ENCODE measurements at places on chromosomes 1 and 21.

- DNase-seq = no peak
Measured at GRCh38 chr1:49824261-49824660, 199.5 kb downstream of the AGBL4 start.

DNA sequence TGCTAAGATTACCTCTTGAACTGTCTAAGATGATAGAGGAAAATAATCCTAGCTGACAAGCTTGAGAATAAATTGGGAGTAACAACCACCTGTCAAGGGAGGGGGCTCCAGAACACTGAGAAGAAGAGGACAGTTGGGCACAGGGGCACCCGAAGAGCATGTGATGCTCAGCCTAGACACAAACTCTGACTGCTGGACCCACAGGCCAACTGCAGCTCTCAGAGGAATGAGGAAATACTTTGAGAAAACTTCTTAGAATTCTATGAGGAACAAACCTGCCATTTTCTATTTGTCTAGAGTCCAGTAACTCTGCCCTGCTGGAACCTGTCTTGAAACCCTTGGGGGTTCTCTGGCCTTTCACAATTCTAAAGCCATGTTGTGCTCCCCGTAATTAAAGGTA lies 124.1 kb upstream of the KCNK2 start:
- DNase-seq = no peak

DNA sequence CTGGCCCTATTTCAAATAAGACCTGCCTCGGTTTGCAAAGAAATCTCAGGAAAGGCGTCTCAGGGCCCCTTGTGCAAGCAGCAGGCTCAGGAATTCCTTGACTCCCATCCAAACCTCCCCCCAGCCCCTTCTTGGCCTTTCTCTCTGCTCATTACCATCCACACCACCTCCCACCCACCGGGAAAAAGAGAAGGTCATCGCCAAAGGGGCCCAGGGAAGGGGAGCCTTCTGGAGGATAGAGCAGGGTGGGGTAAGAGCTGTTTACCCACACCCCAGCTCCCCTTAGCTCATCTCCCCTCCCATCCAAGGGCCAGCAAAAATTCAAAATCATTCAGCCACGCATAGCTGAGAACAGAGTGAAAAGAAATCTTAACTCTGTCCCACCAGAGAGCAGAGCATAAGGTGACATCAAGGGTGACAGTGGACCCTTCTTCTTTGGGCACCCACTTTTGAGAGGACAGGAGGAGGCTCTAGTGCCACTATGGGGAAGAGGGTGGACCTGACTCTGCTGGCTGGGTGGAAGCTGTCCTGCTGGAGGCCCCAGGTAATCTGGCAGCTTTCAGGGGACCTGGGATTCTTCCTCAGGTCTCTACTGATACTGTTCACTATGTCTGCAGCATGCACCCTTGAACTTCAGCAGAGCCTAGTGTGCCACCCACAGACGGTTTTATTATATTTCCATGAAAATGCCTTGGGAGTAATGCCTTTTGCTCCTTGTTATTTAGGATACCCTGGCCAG lies 3.9 kb upstream of the WNT2B start:
- DNase-seq = no peak

- no peak for DNase-seq
Measured at GRCh38 chr1:201501812-201502510, 5.0 kb downstream of the CSRP1 start.

DNA sequence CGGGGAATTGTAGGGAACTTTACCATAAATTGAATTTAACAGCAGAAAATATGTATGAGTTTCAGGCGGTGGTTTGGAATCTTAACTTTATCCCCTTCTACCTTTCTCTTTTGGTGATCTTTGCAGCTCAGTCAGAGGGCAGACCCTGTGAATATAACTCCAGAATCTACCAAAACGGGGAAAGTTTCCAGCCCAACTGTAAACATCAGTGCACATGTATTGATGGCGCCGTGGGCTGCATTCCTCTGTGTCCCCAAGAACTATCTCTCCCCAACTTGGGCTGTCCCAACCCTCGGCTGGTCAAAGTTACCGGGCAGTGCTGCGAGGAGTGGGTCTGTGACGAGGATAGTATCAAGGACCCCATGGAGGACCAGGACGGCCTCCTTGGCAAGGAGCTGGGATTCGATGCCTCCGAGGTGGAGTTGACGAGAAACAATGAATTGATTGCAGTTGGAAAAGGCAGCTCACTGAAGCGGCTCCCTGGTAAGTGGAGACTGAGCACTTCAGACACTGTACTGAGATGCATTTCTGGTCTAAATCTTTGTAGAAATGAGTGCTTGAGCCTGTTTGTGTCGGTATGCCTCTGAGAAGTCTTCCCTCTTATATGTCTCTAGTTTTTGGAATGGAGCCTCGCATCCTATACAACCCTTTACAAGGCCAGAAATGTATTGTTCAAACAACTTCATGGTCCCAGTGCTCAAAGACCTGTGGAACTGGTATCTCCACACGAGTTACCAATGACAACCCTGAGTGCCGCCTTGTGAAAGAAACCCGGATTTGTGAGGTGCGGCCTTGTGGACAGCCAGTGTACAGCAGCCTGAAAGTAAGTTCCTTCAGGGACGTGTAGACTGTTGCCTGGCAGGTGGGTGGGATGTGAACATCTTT lies 1.5 kb downstream of the CCN1 start:
- DNase-seq = no peak

DNA sequence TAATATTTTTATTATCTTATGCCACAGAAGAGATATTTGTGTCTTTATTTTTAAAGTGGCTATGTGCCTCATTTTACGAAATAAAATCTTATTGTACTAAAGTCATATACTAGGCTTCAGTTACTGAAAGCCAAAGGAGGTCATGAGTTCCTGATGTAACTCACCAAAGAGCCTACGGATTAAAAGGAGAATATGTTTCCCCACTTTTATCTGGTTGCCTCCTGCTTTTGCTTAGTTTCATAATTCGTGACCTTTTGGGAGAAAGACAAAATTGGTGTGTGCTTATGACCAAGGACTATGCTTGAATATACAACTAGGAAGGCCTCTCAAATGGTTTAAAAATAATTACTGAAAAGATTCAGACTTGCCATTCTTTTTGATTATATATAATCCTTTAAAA lies 18.2 kb upstream of the AHCTF1 start:
- DNase-seq = no peak

DNA sequence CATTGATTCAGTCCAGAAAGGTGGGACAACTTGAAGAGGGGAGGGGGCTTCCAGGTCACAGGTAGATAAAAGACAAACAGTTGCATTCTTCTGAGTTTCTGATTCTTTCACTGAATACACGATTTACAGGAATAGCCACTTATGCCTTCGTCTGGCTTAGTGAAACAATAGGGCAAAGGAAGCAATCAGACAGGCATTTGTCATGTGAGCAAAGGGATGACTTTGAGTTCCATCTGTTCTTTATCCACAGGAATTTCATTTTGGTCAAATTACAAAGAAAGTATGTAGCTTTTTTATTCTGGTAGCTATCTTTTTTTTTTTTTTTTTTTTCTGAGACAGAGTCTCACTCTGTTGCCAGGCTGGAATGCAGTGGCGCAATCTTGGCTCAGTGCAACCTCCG lies 202.5 kb downstream of the TTLL7 start:
- DNase-seq = no peak

DNA sequence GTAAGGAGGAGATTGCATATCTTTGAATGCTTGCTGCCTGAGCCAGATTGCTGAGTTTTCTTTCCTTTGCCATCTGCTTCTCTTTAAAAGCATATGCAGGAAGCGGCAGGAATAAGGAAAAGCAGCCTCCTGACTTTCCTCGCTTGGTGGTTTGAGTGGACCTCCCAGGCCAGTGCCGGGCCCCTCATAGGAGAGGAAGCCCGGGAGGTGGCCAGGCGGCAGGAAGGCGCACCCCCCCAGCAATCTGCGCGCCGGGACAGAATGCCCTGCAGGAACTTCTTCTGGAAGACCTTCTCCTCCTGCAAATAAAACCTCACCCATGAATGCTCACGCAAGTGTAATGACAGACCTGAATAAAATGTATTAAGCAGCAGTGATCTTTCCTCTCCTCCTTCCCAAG lies 1.5 kb downstream of the CORT start:
- DNase-seq = no peak

DNA sequence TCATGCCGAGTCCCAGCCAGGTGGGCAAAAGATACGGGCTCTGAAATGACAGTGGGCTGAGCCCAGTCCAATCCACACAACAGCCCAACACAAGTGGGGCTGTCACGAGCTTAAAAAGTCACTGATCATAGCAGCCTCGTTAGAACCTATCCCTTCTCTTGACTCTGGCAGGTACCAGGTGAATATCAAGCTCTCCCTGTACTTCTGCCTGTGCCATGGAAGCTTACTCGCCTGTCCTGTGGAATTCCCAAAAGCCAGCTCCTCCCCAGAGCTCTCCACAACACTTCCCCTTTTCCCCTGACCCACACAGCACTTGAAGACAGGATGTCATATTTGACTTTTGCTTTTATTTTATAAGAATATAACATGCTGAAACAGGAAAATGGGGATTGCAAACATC lies 5.9 kb downstream of the RGS16 start:
- no peak for DNase-seq

DNA sequence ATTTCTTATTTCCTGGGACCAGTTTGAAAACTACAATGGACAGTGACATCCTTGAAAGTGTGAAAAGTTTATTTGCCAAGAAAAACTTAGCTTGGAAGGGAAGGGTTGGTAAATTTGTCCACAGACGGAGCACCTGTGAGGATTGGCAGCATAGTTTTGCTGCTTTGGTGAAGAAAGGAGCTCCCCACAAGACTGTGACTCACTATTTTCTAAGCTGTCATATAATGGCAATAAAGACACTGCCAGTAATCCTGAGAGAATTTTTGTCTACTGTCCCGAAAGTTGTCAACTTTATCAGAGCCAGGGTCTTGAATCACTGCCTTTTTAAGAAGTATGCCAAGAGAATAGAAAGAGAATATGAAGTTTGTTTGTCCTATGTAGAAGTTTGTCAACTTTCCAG lies 230.8 kb downstream of the NEGR1 start:
- no peak for DNase-seq

GRCh38 chr1:100130552-100131077 lies 2.1 kb downstream of the SASS6 start:
- no peak for DNase-seq

DNA sequence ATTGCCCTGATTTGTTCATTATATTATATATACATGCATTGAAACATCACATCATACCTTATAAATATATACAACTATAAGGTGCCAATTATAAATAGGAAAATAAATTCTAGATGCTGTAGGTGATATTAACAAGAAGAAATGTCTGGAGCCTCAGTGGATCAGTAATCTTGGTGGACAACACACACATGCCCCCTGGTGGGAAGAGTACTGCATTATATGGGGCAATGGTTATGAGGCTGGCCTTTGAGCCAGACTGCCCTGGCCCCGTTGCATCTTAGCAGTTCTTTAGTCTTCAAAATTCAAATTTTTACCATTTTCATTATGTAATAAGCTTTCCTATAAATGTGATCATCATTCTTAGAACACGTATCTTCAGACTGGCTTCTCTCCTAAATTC lies 335.0 kb upstream of the GREM2 start:
- DNase-seq = no peak

- DNase-seq = no peak
Measured at GRCh38 chr1:242468784-242469183, 55.7 kb downstream of the PLD5 start.

- DNase-seq = no peak
Measured at GRCh38 chr1:111738436-111739193, 580 bp downstream of the INKA2 start.

GRCh38 chr1:16205334-16205671 lies 7.1 kb downstream of the ARHGEF19 start:
- no peak for DNase-seq
